Activated CD4-positive, alpha-beta T cell treated with anti-CD3 and anti-CD28 coated beads, Interleukin-2, amount 10 ng/mL, durations not matched to agents 7 days and 5 days (primary cell): ENCODE measurements at places on chromosomes 3 and 15.

DNA sequence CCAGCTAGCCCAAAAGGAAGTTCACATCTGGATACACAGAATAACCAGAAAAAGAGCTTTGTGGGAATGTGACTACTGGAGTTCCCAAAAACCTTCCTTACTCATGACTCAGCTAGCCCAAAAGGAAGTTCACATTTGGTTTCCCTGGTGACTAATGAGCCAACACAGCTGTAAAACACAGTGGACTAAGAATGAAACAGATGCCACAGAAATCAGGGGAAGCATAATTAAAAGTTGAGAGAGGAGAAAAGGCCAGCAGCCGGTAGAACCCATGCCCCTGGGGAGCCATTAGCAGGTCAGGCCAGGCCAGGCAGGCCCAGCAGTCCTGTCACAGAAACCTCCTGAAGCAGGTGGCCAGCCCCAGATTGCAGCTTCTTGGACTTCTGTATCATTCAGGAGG, 130.3 kb downstream of the GHSR start:
- DNase-seq: no peak

GRCh38 chr15:61857169-61857829, 202.9 kb downstream of the VPS13C start:
- no peak for DNase-seq

DNA sequence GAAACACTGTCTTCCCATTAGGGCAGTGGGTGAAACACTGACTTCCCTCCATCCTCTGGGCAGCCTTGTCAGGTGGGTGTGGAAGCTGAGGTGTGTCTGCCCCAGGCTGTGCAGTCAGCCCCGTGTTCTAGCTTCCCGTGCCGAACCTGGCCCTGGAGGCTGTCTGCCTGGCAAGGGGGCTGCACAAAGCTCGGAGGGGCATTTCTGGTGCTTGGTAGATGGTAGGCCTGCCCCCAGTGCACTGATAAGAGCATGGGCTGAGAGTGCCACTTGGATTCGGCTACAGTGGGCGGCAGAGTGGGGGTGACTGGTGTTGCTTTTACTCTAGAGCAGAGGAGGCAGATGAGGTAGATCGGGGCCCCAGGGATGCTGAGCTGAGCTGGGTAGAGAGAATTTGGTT, 21.3 kb downstream of the IGF1R start:
- no peak for DNase-seq

DNA sequence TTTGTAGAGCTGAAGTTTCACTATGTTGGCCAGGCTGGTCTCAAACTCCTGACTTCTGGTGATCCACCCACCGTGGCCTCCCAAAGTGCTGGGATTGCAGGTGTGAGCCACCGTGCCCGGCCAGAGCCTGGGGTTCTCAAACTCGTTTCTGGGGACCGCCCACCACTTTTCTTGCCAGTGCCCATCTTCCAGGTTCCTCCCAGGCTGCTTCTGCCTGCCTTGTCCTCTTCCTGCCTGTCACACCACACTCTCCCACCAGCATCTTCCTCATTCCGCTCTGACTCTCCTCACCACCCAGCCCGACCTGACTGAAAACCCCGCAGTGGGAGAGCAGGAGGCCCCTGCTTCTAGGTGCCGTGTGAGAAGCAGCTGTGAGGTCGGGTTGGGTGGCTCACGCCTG, 3.1 kb upstream of the DYNLT2B start:
- DNase-seq: no peak

- no peak for DNase-seq
Measured at GRCh38 chr3:143478115-143478693, 358.6 kb downstream of the CHST2 start.

DNA sequence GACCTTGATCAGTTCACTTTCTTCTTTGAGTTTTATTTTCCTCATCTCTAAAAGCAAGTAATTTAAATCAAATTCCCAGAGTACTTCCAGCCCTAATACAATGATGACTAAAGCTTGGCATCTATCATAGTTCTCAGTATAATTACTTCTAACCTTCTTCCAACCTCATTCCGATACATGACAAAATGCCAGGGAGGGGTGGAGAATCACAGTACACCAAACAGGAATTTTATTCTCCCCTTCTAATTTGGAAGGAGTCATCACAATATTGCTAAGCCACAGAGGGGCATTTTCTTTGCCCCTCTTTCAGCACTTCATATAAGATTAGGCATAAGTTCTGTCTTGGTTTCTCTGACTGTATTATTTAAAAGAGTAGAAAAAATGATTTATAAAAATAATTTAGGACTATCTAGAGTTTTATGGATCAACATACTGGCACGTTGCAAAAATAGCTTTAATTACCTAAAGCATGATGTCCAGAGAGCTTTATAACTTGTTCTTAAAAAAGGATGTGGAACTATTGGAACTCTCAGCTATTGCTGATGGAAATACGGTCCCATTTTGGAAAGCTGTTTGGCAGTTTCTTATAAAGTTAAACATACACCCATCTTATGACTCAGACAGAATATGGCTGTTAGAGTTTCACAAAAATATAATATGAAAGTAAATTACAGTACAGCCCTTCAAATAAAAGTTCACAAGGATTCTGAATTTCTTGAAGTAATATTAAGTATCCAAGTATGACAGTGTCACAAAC, 86.9 kb upstream of the UBE2E2 start:
- no peak for DNase-seq

GRCh38 chr3:29850641-29851040, 569.8 kb downstream of the RBMS3 start:
- DNase-seq: no peak

- no peak for DNase-seq
Measured at GRCh38 chr3:69568951-69569350, 170.3 kb upstream of the MITF start.

DNA sequence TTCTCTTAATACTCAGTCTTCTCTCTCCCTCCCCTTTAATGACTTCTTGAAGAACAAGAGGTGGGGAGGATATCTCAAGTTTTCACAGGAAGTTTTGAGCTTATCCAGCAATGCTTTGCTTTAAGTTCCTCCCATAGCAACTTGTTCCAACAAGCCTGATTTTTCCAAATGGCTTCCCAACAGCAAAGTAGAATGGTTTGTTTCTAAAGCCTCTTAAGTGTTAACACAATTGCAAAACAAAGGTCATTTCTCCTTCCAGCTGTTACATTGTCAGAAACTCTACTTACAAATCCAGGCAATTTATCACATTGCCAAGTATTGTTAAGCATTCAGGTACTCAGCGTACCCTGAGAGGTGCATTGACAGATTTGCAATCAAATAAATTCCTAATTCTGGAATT, 6.8 kb upstream of the ZNF770 start:
- no peak for DNase-seq

- no peak for DNase-seq
Measured at GRCh38 chr3:196141866-196142201, 59.9 kb upstream of the TFRC start.

DNA sequence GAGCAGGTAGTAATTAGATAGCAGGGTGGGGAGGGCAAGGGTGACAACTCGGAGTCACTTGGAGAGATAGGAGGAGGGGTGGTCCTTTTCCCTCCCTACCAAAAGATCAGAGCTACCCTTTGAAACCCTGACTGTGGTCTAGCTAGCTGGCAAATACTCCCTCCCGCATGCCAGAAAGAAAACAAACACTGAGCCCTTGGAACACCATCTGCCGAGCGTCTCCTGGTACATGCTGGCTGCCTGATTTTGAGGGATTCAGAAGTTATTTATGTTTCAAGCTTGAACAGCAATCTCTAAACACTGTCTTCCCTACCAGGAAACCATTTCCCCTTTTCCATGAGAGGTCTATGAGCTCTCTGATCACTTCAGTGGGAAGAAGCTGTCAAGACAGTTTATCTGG, 291.6 kb upstream of the CFAP20DC start:
- DNase-seq: no peak

GRCh38 chr3:16388850-16389441, 123.9 kb downstream of the OXNAD1 start:
- DNase-seq: no peak

- DNase-seq: no peak
Measured at GRCh38 chr3:69231929-69232440, 109.6 kb upstream of the LMOD3 start.

- no peak for DNase-seq
Measured at GRCh38 chr3:146325170-146325569, 74.3 kb upstream of the PLSCR4 start.

- DNase-seq: no peak
Measured at GRCh38 chr3:115758076-115758763, 134.9 kb downstream of the GAP43 start.

GRCh38 chr15:25708391-25708790, 154.7 kb downstream of the ATP10A start:
- DNase-seq: no peak

DNA sequence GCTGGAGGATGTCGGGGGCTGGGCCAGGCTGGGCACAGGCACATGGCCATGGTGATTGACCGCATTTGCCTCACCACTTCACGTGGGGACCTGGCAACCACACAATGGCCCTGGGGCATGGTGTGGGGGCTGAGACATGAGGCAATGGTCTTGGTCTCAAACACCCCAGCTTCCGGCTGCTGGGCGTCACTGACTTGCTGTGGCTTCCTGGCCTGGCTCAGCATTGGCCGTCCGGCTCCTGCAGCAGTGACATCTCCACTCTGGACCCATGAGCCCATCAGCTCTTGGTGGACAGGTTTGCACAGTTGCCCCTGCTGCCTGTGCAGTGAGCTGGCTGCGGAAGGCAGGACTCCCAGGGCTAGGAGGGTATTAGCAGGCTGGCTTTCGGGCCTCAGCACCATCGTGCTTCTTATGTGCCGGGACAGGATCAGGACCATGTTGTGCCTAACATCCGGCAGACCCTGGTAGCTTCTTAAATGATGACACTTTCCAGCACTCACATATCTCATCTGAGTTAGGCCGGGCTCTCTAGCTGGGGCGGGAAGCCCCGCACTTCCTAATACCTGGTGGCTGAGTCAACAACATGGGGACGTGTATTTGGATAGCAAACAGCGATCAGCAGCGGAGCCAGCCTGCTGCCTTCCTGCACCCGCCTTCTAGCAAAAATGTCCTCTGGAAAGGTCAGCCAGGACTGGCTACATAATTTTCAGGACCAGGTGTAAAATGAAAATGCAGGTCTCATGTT, 34.1 kb downstream of the ZNF710 start:
- DNase-seq: no peak

DNA sequence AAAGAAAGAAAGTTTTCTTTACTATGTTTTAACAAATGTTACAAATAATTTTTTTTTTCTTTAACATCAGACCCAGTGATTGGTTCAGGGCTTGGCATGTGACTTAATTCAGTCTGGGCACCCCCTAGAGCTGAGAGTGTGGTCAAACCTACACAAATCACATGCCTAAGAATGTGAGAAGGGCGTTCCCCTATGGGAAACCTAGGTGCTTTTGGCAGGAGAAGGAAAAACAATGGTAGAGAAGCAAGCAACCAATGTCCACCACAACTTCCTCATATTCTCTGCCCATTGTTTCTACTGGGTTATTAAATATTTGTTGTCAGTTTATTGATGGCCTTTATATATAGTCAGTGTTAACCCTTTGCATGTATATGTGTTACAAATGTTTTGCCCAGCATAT, 21.4 kb upstream of the PIAS1 start:
- DNase-seq: no peak

GRCh38 chr3:184710870-184711492, 883 bp downstream of the MAGEF1 start:
- peak; percentile 57 for DNase-seq

- DNase-seq: no peak
Measured at GRCh38 chr3:45154641-45155147, 8.5 kb upstream of the CDCP1 start.

- peak; percentile 57 for DNase-seq
Measured at GRCh38 chr15:60932051-60932915, 296.8 kb downstream of the RORA start.

GRCh38 chr3:10933021-10933420, 59.5 kb upstream of the SLC6A1 start:
- DNase-seq: no peak

- no peak for DNase-seq
Measured at GRCh38 chr3:40768536-40768935, 243.8 kb downstream of the ZNF621 start.

DNA sequence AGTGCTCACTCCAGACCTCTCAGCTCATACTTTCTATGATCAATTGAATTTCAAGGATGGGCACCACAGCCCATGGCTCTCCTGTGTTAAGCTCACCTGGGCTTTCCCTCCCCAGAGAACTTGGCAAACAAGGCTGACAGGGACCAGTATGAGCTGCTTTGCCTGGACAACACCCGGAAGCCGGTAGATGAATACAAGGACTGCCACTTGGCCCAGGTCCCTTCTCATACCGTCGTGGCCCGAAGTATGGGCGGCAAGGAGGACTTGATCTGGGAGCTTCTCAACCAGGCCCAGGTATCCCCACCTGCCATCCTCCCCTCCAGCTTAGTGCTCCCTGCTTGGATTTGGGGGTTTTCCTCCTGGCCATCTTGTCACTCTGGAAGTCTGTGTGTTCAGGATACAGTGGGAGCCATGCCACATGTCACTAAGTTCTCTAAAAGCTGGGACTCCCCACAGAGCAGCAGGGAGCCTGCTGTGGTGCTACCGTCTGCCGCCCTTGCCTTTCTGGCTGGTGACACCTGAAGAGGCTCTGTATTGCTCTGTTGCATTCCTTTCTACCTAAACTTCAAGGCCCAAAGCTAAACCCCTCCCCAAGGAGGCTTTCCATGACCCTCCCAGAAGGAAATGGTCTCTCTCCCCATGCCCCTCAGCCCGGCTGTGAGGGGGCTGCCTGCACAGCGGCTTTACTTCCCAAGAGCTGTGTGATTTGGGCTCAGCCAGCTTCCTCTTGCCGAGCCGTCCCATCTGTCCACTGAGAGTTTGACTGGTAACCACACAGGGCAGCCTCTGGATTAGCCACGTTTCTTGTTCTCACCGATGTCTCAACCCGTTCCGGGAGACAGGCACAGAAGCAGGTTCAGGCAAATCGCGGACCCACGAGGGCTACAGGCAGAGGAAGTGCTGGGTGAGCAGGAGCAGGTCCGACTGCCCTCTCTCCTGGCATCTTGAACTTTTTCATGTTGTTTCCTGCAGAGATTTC, 10.8 kb downstream of the TF start:
- no peak for DNase-seq

DNA sequence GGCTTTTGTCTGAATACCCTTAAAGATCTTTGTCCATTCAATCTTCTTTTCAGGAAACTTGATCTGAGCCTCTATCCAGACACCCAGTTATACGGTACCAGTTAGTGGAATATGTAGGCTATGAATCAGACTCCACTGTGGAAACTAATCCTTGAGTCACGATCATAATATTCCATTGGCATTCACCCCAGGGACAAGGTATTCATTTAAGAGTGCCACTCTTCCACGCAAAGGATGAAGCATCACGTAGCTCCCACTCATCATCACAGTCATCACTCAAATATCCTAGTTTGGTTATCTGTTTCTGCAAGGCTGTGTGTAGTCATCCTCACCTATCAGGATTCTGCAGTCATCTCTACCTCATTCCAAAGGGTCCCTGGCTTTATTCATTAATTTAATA, 85.6 kb downstream of the NEDD4 start:
- DNase-seq: no peak
